ENCODE measurements at places on chromosomes 7 and 10.

- DNase-seq: no peak
These were observed 513.8 kb downstream of the MAGI2 start for GRCh38 chr7:78939669-78940068.

- DNase-seq: no peak
These were observed 861 bp downstream of the NRBF2 start for GRCh38 chr10:63133821-63134557.

DNA sequence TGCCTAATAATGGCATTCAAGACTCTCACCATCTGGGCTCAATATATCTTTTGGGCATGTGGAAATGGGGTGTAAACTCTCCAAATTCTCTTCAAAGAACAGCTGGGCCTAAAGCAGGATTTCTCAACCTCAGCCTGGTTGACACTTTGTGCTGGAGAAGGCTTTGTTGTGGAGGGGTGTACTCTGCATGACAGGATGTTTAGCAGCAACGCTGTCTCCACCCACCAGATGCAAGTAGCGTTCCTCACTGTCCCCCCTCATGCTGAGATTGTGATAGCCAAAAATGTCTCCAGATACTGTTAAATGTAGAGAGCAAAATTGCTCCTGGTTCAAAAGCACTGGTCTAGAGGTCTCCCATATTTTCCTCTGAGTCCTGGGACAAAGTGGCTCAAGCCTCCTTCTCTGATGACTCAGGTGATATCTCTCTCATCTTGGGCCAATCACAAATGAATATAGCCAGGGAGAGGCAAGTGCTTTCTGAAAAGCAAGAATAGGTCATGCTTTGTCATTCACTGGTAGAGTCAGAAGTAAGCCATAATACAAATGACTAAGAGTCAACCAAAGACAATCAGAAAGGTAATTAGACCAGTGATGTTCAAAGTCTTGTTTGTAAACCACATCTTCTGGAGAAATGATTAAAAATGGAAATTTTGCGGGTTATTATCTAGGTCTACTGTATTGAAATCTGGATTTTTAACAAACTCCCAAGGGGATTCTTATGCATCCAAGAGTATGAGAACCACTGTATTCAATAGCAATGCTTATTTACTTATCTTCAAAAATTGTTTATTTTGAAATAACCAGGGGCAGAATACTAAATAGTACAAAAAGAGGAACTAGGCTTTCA lies 330.8 kb downstream of the PTEN start:
- DNase-seq: no peak

GRCh38 chr10:75358835-75359421 lies 42.6 kb downstream of the ZNF503 start:
- peak; percentile 58 for DNase-seq
